Effector memory CD4-positive, alpha-beta T cell (primary cell): ENCODE measurements at places on chromosomes 5 and 9.

DNA sequence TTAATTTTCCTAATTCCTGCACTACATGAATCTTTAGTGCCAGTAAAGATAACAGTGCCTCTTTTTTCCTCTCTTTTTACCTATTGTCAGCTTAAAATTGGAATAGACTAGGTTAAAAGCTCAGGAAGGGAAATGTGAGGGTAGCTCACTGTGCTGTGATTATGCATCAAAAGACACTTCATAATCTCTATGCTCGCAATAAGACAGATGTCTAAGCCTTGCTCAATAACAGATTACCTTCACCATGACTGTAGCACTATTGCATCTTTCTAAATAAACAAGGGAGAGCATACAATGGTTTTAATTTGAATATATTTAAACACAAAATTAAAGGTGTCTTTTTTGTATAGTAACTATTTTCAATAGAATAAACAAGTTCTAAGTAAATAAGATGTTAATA, 130.1 kb downstream of the FBN2 start:
- DNase-seq = no peak

DNA sequence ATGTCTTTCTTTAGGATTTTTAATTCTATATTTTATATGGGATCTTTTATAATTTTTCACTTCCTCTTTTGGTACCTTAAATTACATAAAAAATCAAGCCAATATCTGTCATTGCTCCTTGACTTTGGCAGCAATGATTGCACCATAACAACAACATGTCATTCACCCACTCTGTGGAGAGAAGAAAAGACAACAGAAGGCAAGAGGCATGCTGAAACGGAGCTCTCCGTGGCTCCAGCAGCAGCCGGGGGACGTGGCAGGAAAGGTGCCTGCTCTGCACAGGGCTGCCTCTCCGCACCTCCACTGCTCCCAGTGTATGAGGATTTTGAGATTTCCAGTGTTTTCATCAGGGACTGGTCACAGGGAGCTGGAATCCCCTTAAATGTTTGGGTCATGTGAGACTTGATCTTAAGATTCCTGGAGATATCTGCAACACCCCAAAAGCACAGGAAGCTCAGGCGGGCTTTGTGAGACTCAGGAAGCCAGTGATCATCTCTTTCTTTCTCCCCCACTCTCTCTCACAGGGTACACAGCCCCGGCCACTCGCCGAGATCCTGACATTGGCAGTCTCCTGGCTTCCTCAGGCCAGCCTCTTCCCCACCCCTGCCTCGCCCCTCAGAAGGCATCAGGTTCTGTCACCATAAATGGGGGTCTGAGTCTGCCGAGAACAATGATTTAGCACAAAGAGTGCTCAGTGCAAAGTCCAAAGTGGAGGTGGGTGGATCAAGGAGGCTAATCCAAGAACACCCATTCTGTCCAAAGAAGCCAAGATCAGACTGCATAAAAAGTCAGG, 74.6 kb downstream of the ACTL7B start:
- no peak for DNase-seq

GRCh38 chr9:70058569-70059116, 15.0 kb downstream of the MAMDC2 start:
- no peak for DNase-seq

DNA sequence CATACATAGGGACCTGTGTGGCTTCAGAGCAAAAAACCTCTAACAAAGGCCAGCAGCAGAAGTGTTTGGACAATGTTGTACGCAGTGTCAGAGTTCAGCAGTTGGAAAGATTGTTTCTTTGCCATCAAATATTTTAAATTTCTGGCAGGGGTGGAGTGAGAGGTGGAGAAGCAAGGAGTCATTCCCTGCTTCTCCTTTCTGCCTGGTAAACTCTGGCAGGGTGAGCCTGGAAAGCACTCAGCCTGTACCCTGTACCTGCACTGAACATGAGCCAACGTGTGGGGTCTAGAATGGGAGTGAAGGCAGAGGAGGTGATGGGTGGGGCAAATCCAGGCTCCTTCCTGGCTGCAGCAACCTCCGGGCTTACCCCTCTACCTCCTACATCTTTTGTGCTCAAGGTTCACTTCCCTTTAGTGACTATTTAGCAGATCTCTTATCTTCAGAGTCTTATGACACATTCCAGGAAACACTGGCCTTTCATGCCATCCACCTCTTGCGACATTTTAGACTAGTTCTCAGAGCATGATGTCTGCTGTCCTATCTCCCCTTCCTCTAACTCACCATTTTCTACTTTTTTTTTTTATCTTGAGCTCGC, 445.0 kb upstream of the PIK3R1 start:
- no peak for DNase-seq

- DNase-seq = no peak
Observed at GRCh38 chr9:99023231-99023630, 79.5 kb downstream of the COL15A1 start.

GRCh38 chr9:13269589-13270452, 9.7 kb downstream of the MPDZ start:
- no peak for DNase-seq

DNA sequence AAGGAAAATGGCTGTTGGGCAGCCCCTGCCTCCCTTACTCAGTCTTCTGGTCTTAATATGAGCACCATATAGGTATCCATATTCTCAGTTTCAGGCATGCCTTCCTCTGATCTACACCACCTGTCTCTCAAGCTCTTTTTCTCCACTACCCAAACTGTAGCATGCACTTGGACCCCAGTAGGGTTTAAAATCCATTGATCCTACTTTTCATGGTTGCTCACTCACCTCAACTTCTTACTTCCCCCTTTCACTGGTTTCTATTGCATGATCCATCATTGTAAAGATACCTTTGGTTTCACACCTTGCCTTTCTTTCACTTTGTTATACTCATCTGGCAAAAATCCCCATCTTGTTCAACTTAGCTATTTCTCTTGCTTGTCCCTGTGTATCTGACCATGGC, 159.4 kb downstream of the KDM4C start:
- no peak for DNase-seq

- DNase-seq = no peak
Observed at GRCh38 chr5:87188391-87188790, 79.3 kb upstream of the RASA1 start.

GRCh38 chr5:72951671-72952468, 4.0 kb upstream of the FCHO2 start:
- DNase-seq = no peak
